ENCODE measurements at places on chromosomes 5 and 9.
A peak's percentile ranks its signal among the peaks of the same experiment; 100 is the strongest.

GRCh38 chr5:39205550-39205949, 13.8 kb downstream of the FYB1 start:
- no peaks in the 10 kb centered on the region for H3K36me3 ChIP-seq
- H3K27me3 ChIP-seq, result no peaks in the 10 kb centered on the region
- no peak overlapping the region for H3K4me3 ChIP-seq

DNA sequence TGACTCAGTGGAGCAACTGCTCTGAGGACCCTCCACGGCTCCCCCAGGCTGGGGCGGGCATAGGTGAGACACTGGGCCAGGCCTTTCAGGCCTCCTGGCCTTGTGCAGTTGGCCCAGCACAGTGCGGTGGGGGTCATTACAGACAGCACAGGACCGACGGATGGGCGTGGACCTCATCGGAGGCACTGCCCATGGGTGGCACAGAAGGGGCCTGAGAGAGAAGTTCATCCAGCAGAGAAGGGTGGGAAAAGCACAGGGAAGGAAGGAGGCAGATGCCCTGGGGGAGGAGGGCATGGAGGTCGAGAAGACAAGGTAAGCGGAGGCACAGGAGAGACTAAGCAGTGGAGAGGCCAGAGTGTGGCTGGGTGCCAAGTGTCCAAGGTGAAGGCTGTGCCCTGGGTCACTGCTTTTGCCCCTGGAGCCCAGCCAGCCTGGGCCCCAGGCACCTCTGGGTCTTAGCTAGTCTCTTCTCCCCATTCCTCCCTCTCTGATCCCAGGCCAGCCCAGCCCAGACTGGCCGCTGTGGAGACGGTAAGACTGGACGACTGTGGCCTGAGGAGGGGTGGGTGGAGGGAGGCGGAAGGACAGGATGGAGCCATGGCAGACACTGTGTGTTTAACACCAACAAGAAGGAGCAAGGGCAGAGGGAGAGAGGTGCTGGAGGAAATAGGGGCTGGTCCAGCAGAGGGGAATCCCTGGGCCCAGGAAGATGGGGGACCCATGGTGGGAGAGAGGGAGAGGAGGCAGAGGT, 5.7 kb downstream of the IL3 start:
- H3K4me1 ChIP-seq, result no peaks in the 10 kb centered on the region
- no peaks in the 10 kb centered on the region for H3K27me3 ChIP-seq
- no peaks in the 10 kb centered on the region for H3K36me3 ChIP-seq
- no peak overlapping the region for H3K4me3 ChIP-seq

DNA sequence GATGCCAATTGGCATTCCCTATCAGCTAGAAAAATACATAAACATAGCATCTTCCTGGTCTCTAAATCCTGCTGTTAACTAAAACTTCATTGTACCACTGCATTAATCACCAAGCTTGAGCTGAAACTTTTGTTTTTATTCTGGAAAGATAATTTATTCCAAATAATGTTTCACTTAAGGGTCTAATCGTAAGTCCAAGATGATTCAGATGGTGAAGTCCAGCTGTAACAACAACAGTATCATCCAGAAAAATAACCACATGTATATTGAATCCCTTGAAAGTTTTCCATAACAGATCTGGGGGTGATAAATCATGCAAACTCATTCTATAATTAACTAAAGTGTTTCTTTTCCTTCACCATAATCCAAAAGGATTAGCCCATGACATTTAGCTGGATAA, 23.9 kb downstream of the RORB start:
- no peaks in the 10 kb centered on the region for H3K27me3 ChIP-seq
- no peaks in the 10 kb centered on the region for H3K4me1 ChIP-seq
- DNase-seq, result no peak
- no peaks in the 10 kb centered on the region for H3K36me3 ChIP-seq
- no peak overlapping the region for H3K27ac ChIP-seq

GRCh38 chr5:142015781-142016533, 3.1 kb upstream of the GNPDA1 start:
- H3K4me3 ChIP-seq, result peak overlapping the region; percentile 3
- no peaks in the 10 kb centered on the region for H3K36me3 ChIP-seq
- H3K27ac ChIP-seq, result peak overlapping the region; percentile 82
- DNase-seq, result no peak
- peaks cover 34% of the 10 kb centered on the region for H3K4me1 ChIP-seq
- no peaks in the 10 kb centered on the region for H3K27me3 ChIP-seq

- no peak overlapping the region for H3K27ac ChIP-seq
- no peaks in the 10 kb centered on the region for H3K4me1 ChIP-seq
- no peaks in the 10 kb centered on the region for H3K27me3 ChIP-seq
- no peak for DNase-seq
Observed at GRCh38 chr5:40334242-40334635, 345.5 kb upstream of the PTGER4 start.

DNA sequence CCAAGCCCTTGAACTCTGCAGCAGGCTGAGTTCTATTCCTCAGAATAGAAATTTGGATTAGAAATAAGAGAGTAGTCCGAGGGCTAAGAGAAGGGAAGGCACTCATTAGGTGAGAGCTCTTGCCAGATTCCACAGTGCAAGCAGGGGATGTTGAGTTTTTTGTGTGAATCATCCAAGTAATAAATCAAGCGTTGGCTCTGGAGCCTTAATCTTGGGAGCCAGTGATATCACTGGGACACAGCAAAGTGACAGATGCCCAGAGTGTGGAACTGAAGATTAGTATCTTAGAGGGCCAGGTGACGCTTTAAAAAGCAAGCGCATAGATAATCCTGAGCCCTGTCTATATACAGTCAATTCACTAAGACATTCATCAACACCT, 60.3 kb downstream of the FOXD1 start:
- no peak overlapping the region for H3K4me3 ChIP-seq
- DNase-seq, result no peak
- H3K27ac ChIP-seq, result no peak overlapping the region
- H3K36me3 ChIP-seq, result no peaks in the 10 kb centered on the region

GRCh38 chr5:171599411-171599810, 180.0 kb downstream of the FGF18 start:
- H3K4me3 ChIP-seq, result no peak overlapping the region
- DNase-seq, result no peak
- H3K4me1 ChIP-seq, result peaks cover 19% of the 10 kb centered on the region
- peaks cover 3% of the 10 kb centered on the region for H3K27me3 ChIP-seq
- no peaks in the 10 kb centered on the region for H3K36me3 ChIP-seq

GRCh38 chr5:104178829-104179456, 616.4 kb upstream of the NUDT12 start:
- no peaks in the 10 kb centered on the region for H3K36me3 ChIP-seq
- no peak overlapping the region for H3K27ac ChIP-seq

GRCh38 chr5:67259548-67260215, 63.1 kb upstream of the CD180 start:
- no peaks in the 10 kb centered on the region for H3K36me3 ChIP-seq
- 0 out of 2 replicates have a peak, but pooled peaks cover 2% of the 10 kb centered on the region for H3K27me3 ChIP-seq
- H3K4me1 ChIP-seq, result no peaks in the 10 kb centered on the region
- DNase-seq, result no peak
- no peak overlapping the region for H3K27ac ChIP-seq

DNA sequence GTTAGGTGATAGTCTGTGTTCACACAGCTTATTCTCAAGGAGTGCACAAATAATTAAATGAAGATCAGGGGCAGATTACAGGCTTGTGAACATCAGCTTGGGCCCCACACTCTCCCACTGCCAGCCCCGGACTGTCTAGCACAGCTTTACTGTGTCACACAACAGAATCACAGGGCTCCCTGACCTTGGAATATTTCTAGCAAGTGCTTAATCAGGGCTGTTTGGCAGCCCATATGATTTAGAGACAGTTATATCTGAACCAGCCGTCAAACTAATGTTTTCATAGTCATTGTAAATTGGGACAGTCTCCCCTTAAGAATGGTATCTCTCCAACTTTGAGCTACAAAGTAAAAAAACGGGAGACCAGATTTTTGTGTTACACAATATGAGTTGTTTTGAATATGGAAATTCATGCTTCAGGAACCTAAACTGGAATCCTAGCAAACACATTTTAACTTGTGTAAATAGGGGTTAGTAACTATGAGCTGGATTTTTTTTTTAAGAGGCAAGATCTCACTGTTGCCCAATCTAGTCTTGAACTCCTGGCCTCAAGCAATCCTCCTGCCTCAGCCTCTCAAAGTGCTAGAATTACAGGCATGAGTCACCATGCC, 517.6 kb downstream of the BNC2 start:
- peak overlapping the region; percentile 56 for H3K27ac ChIP-seq
- no peak overlapping the region for H3K4me3 ChIP-seq
- peak; percentile 70 for DNase-seq
- peaks cover 13% of the 10 kb centered on the region for H3K4me1 ChIP-seq

DNA sequence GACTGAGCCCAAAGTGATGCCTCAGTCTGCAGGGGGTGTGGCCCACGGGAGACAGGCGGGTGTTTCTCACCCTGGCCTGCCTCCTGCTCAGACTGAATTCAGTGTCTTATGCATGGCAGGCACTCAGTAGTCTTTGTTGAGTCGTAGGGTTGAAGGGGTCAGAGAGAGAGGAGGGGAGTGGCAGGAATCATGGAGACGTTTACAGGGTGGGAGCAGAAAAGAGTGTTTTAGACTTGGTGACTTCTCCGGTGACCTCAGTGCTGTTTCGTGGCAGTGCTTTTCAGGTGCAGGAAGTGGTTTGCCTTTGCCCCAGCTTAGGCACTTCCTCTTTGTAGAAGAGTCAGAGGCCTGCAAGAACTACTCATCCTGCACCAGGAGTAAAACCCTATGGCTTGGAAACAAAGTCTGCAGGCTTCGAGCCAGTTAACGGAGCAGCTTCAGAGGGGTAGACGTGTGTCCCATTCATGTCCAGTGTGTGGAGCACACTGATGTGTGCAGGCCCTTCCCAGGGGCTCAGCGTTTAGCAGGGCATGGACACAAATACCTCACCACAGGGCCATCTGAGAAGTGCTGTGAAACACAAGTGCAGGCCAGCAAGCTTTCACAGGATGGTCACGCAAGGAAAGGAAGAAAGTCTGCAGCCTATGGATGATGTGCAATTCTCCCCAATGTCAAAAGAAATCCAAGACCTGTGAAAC, 24.5 kb upstream of the SEMA4D start:
- H3K27ac ChIP-seq, result no peak overlapping the region
- no peaks in the 10 kb centered on the region for H3K27me3 ChIP-seq
- no peaks in the 10 kb centered on the region for H3K36me3 ChIP-seq
- H3K4me1 ChIP-seq, result peaks cover 52% of the 10 kb centered on the region

GRCh38 chr5:62287237-62287636, 18.8 kb upstream of the KIF2A start:
- no peaks in the 10 kb centered on the region for H3K36me3 ChIP-seq
- H3K4me1 ChIP-seq, result 0 out of 2 replicates have a peak, but pooled peaks cover 5% of the 10 kb centered on the region
- no peak overlapping the region for H3K4me3 ChIP-seq
- no peak overlapping the region for H3K27ac ChIP-seq
- H3K27me3 ChIP-seq, result no peaks in the 10 kb centered on the region
- DNase-seq, result no peak

GRCh38 chr5:149262315-149262714, 9.3 kb upstream of the AFAP1L1 start:
- H3K4me3 ChIP-seq, result no peak overlapping the region
- H3K27ac ChIP-seq, result no peak overlapping the region
- DNase-seq, result no peak
- 0 out of 2 replicates have a peak, but pooled peaks cover 5% of the 10 kb centered on the region for H3K36me3 ChIP-seq
- no peaks in the 10 kb centered on the region for H3K27me3 ChIP-seq
- no peaks in the 10 kb centered on the region for H3K4me1 ChIP-seq

DNA sequence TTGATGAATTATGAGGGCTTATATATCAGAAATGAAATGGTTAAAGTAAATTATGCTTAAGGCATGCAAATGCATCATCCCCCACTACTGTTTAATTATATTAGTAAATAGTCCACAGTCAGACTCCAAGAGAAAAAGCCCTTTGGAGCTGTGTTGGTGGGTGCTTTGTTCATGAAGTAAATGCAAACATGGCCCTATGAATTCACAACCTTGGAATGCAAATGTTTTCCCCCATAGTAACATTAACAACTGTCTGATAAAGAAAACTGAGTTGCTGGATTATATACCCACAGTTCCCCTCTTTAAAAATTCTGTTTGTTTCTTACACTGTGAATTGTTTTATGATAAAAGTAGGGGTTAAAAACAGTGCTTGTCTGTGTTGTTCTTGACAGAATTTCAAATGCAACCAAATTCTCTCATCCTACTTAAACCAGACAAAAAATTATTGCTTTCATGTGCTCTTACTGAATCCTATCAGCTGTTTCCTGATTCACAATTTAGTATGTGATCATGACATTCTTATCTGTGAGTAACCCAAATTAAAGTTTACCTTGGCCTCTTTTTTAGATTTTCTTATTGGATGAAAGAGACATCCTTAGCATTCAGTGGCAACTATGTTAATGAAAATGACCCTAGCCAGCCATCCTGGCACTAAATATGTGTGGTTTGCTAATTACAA, 48.5 kb upstream of the SNCAIP start:
- H3K27me3 ChIP-seq, result no peaks in the 10 kb centered on the region
- H3K36me3 ChIP-seq, result no peaks in the 10 kb centered on the region
- H3K27ac ChIP-seq, result no peak overlapping the region
- no peak for DNase-seq
- H3K4me3 ChIP-seq, result no peak overlapping the region
- H3K4me1 ChIP-seq, result no peaks in the 10 kb centered on the region

- no peak for DNase-seq
- no peaks in the 10 kb centered on the region for H3K27me3 ChIP-seq
- H3K4me1 ChIP-seq, result no peaks in the 10 kb centered on the region
- H3K27ac ChIP-seq, result no peak overlapping the region
Observed at GRCh38 chr5:78542321-78542840, 106.2 kb downstream of the LHFPL2 start.

DNA sequence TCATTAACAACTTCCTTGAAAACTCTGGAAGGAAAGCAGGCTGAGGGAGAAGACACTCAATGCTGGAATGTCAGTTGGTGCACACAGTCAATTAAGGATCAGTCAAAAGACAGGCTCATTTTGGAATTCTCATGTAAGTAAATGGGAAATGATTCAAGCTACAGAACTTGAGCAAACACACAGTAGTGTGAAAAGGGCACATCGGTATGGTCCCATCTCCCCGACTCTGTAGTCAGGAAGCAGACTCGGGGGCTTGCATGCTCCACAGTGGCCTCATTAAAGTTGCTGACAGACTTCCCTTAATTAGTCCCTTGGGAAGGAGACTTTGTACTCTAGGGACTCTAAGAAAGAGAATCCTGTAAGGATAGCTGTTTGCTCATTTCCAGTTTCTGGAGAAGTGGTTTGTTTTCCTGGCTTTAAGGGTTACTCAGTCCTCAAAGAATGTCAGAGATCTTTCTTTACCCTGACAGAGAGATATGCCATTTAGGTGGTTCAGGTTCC, 339.2 kb downstream of the ADAMTS6 start:
- H3K36me3 ChIP-seq, result no peaks in the 10 kb centered on the region
- H3K27ac ChIP-seq, result no peak overlapping the region
- no peaks in the 10 kb centered on the region for H3K4me1 ChIP-seq
- DNase-seq, result no peak
- no peak overlapping the region for H3K4me3 ChIP-seq
- no peaks in the 10 kb centered on the region for H3K27me3 ChIP-seq

GRCh38 chr9:117815315-117815714, 111.1 kb downstream of the TLR4 start:
- no peak overlapping the region for H3K4me3 ChIP-seq
- no peak overlapping the region for H3K27ac ChIP-seq
- DNase-seq, result no peak
- no peaks in the 10 kb centered on the region for H3K4me1 ChIP-seq
- H3K36me3 ChIP-seq, result no peaks in the 10 kb centered on the region

Data from PC-9 (cell line).